ENCODE measurements at places on chromosomes 12 and 14.

DNA sequence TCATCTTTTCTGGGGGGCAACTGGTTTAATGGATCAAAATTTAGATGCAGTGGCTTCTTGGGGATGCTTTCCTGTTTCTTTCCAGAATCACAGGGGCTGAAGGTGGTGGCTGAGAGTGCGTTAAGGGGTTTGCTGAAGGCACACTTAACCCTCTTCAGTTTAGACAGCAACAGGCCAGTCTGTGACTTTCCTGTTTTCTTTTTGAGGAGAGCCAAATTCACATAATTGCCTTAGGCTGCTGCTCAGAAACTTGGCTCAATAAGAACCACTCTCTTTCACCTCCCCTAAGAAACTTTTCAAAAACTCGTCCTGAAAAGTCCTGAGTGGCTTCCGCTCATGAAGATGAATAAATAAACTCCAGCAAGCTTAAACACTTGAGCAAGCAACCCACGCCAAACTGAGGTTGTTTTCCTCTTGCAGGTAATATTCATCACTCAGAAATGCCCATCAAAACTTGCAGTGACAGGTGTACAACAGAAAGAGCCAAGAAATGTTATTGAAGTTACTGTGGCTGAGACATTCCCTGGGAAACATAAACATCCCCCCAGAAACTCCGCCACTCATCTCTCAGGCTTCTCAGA is 510.4 kb downstream of the TMEM132D start:
- no peak for DNase-seq

DNA sequence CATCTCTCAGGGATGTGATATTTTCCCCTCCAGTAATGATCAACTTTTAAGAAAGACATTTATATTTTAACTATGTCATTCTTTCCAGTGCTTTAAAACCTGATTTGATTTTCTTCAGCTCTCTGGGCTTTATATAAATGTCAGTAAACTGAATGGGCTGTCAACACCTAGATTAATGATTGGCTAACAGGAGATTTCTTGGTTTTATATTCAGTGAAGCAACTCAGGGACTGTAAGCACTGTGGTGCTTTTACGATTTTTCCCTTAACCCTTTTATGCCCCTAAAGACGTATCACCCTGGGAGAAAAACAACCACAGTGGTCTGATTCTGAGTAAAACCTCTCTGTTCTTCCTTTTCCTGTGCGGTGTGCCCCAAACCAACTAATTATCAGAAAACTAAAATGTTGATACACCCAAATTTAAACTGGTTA is 38.0 kb downstream of the PTGER2 start:
- DNase-seq = no peak

GRCh38 chr12:63103494-63104131 is 47.4 kb downstream of the AVPR1A start:
- DNase-seq = peak; percentile 29

GRCh38 chr14:93490001-93490400 is 59.3 kb downstream of the UNC79 start:
- no peak for DNase-seq

DNA sequence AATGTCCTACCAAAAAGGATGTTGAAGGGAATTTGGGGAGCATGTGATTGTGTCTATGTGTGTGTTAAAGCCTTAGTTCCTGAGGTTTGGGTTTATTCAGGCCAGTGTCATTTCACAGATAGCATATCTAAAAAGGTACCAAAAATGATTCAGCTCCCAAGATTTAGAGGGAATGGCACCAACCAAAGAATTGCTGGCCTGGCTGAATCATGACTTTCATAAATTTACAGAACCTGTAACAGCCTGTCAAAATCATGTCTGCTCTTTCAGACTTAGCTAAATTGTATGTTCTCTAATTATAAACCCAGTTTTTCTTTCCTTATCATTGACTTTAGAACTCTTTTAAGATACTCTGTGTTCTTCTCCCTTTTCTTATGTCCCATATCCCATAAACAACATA is 231.5 kb downstream of the NUBPL start:
- DNase-seq = no peak

GRCh38 chr12:42003031-42003430 is 141.6 kb downstream of the GXYLT1 start:
- no peak for DNase-seq

DNA sequence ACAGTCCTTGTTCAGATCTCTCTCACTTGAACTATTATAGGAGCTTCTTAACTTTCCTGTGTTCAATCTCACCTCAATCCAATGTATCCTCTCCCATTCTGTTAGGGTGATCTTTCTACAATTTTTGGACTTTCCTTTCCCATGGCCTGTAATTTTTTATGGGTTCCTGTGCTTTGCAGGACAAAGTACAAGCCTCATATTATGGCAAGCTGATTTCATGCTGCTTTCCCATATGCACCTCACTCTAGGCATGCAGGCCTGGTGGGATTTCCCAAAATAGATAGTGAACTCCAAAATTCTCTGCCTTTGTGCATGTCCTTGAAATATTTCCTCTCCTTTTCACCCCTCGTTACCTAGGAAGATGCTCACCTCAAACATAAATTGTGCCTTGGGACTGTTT is 499.4 kb downstream of the NAV3 start:
- DNase-seq = no peak

- DNase-seq = no peak
These were observed 56.8 kb upstream of the FAM181A start for GRCh38 chr14:93870377-93870776.

DNA sequence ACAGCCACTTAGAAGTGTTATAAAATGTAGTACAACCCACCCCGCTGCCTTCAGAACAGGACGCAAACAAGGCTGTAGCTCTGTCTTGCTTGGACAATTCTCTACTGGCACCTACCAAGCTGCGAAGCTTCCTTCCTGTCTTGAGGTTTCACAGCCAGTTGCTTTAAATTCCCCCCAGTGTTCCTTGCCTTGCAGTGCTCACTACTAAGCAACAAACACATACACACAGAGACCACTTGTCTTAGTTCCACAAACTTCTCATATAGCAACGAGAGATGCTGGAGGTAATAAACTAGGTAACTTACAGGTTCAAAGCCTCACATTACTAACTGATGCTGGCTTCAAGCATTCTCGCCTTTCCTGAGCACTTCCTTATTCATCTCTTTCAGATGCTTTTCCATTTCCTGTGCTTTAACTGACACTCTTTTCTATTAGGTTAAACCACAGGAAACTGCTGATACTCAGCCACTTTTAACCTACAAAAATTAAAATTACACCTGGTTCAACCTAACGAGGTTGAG is 91.5 kb upstream of the PTGDR start:
- DNase-seq = no peak

- no peak for DNase-seq
These were observed 525 bp upstream of the FAR2 start for GRCh38 chr12:29148596-29148910.

DNA sequence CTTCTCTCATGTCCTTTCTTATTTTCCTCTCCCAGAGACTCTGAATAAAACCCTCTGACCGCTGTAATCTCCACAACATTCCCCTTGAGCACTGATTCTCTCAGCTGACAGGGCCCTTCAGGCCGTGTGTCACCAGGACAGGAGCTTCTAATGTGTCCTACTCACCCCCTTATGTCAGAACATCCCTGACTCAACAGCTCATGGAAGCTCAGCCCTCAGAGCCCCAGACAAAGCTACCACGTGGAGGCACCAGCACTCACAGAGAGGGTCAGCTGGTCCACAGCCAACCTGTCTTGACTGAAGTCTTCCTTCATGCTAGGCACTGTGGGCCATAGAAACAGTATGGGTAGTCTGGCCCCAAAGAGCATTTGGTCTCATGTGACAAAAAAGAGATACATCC is 49.8 kb downstream of the SMUG1 start:
- no peak for DNase-seq

DNA sequence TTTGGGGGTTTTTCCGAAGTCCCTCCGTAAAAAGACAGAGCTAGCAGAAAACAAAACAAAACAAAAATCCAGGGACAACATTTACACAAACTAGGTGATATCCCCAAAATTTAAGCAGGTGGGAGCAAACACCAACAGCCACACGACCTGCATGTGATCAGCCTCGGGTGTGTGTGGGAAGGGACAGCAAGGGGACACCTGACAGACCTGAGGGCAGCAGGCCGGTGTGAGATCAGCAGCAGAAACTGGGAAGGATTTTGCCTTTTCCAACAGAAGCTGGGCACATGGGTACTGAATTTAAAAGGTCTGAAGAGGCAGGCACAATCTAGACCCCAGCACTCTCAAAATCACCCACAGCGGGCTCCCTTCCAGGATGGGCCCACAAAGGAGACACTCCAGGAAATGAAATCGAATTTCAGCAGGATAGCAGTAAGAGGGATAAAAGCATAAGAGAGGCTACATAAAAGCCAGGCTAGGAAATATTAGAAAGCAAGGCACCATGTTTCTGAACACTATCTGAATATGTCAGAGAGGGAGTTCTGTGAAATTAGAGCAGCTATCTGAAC is 36.5 kb upstream of the SELPLG start:
- no peak for DNase-seq

DNA sequence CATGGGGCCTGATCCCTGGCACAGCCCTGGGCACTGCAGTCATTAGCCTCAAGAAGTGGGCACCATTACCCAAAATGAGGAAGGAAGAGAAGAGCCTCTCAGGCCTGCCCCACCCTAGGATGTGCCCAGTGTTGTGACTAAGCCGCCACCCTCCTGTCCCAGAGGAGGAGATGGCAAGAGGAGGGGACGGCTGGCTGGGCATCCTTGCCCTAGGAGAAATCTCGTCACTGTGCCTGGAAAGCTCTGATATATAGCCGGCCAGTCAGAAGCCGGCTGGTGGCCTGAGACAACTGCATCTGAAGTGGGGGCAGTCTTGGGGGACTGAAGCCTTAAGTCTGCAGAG is 115.2 kb downstream of the LGMN start:
- DNase-seq = no peak

GRCh38 chr14:52313903-52314594 is at the start of gene PTGER2:
Gene PTGER2 (plus strand): TSS chr14:52314312. CDS start chr14:52314549, 237 bp downstream.
- DNase-seq = peak; percentile 95

GRCh38 chr12:102169922-102170621 is 27.6 kb downstream of the PMCH start:
- peak; percentile 32 for DNase-seq

- DNase-seq = no peak
These were observed 324.2 kb downstream of the ALG10 start for GRCh38 chr12:34346372-34347034.

- no peak for DNase-seq
These were observed 38.2 kb upstream of the OAS1 start for GRCh38 chr12:112868459-112869041.

DNA sequence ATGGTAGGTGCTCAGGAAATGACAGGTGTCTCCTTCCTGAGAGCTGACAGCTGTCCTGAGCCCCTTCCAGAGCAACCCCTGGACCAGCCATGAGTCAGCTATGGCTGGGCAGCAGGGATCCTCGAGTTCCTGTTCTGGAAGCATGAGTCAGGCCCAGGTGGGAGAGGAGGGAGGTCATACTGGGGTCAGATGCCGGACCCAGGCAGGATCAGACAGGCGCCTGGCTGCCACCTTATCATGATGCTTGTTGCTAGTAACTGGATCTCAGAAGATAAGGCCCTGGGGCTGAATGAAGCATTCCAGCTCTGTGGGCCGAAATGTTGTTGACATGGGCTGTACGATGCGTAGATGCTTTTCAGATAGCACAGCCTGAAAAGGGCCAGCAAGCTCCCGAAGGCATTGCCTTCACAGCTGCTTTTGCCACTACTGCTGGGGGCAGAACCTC is 17.4 kb upstream of the KRT7 start:
- DNase-seq = peak; percentile 60

DNA sequence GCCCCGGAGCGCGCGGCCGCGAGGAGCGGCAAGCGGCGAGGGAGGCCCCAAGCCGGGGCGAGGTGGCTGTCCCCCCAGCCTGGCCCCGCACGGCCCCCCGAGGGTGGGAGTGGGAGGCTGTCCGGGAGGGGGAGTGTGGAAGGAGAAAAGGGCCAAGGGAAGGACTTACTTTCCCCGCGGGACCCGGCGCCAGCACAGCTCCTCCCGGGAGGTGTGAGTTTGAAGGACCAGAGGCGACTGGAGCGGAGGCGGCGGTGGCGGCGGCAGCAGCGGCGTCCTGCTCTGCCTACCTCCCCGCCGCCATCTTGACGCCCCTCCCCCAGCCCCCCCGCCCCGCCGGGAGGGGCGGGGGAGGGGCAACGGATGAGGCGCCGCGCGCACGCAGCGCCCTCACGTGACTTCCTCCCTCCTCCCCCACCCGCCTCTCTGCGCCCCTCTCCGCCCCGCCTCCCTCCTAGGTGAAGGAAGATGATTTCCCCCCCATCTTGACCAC is at the start of gene SBNO1:
Gene SBNO1, minus strand, starts transcription at position 316 of the 493 bp plus-strand sequence. CDS start 14,406 bp downstream, outside the sequence.
- peak; percentile 93 for DNase-seq

DNA sequence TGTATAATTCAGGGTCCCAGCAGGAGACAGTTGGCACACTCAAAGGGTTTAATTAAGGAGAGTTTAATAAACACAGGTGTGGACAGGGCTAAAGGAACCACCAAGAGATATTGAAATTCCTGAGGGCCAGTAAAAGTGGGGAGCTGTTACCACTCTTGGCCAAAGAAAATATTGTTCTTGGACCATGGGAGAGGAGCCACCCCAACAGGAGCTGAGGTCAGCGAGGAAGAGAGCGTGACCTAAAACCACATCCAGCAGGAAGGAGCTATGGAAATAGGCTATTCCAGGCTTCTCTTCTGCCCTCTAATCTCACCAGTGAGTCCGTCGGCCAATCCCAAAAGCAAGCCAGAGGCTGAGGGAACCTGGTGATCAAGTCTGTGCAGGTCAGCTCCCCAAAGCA is 390.8 kb downstream of the MED13L start:
- no peak for DNase-seq

Measured in astrocyte of the spinal cord (primary cell).